ENCODE measurements at places on chromosomes 6 and 20. TPM values are rescaled to one million over a fixed set of nuclear protein-coding genes. Genes with fewer than 3 reads are reported as not detected.

PDYN gene
- total RNA-seq: not detected

PNLDC1 gene
- 0.06 TPM for total RNA-seq

ID4 gene
- 1.4 TPM for total RNA-seq

NTSR1 gene
- total RNA-seq: 0.10 TPM

PROCR gene
- total RNA-seq: 134 TPM

RAMACL gene
- total RNA-seq: 0.20 TPM

PRL gene
- total RNA-seq: not detected

HLA-DOB gene
- total RNA-seq: 0.19 TPM

ZBTB22 gene
- total RNA-seq: 4.1 TPM

MLIP gene
- not detected for total RNA-seq

TOX2 gene
- 11.2 TPM for total RNA-seq

POPDC3 gene
- total RNA-seq: 26.4 TPM

ZNF318 gene
- total RNA-seq: 5.3 TPM

TSPO2 gene
- total RNA-seq: not detected

FNDC11 gene
- 0.17 TPM for total RNA-seq

RIN2 gene
- total RNA-seq: 29.8 TPM

CCN6 gene
- not detected for total RNA-seq

PKIB gene
- 0.78 TPM for total RNA-seq

TRIM40 gene
- total RNA-seq: not detected

UBE3D gene
- 4.1 TPM for total RNA-seq

OSBPL2 gene
- 21.6 TPM for total RNA-seq

DOK5 gene
- total RNA-seq: 0.05 TPM

CASS4 gene
- not detected for total RNA-seq

CPNE5 gene
- total RNA-seq: not detected

AGER gene
- 1.4 TPM for total RNA-seq

WASF1 gene
- total RNA-seq: 9.8 TPM

PSORS1C2 gene
- not detected for total RNA-seq

TPX2 gene
- total RNA-seq: 98.2 TPM

VARS1 gene
- 60.7 TPM for total RNA-seq

CUTA gene
- total RNA-seq: 214 TPM

DHX35 gene
- total RNA-seq: 7.7 TPM

CFAP61 gene
- total RNA-seq: 0.47 TPM

PHACTR1 gene
- not detected for total RNA-seq

RSPO3 gene
- 91.7 TPM for total RNA-seq

HCRTR2 gene
- total RNA-seq: not detected

STAU1 gene
- 69.8 TPM for total RNA-seq

CABLES2 gene
- total RNA-seq: 4.5 TPM

PPP1R16B gene
- total RNA-seq: 0.12 TPM

DDX39B gene
- total RNA-seq: 373 TPM

SYCP2L gene
- 3.3 TPM for total RNA-seq
